ENCODE measurements at places on chromosomes 5 and 9.

- DNase-seq, result no peak
These were observed 24.7 kb downstream of the ZDHHC11B start for GRCh38 chr5:759781-760362.

DNA sequence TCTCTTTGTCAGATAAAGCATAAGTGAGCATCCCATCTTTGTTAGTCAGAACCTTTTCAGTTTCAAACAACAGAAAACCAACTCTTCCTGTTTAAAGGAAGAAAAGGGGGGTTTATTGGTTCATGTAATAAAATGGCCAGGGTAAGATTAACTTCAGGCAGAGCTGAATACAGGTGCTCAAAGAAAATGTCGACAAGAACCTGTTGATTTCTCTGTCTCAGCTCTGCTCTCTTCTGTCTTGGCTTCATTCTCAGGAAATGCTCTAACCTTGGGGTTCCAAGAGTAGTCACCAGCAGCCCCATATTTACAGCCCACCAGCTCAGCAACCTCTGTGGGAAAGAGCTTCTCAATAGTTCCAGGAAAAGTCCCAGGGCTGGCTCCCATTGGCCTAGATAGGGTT is 25.2 kb downstream of the KCNIP1 start:
- DNase-seq, result no peak

DNA sequence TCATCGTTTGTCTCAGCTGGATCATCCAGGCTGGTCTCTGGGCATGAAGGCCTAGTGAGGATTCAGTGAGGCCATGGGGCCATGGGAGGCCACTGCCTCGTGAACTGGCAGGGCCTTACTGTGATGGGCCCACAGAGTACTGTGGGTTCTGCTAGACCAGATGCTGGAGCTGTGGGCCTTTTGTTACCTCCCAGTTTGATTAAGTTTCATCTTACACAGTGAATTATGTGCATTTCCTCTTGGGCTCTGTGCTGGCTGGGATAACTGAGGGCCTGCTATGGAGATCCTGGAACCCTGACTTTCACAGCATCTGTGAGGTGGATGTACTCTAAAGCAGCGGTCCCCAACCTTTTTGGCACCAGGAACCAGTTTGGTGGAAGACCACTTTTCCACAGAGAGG is 19.7 kb upstream of the SLC25A48 start:
- DNase-seq, result no peak

- DNase-seq, result peak; percentile 78
These were observed 21.6 kb downstream of the UBAC1 start for GRCh38 chr9:135939351-135940265.

- no peak for DNase-seq
These were observed 1.0 kb upstream of the SLIT3 start for GRCh38 chr5:169301986-169302385.

GRCh38 chr9:129093602-129094386 is 12.9 kb downstream of the DOLPP1 start:
- peak; percentile 56 for DNase-seq

GRCh38 chr9:38008168-38009034 is 60.6 kb downstream of the SHB start:
- DNase-seq, result peak; percentile 92

DNA sequence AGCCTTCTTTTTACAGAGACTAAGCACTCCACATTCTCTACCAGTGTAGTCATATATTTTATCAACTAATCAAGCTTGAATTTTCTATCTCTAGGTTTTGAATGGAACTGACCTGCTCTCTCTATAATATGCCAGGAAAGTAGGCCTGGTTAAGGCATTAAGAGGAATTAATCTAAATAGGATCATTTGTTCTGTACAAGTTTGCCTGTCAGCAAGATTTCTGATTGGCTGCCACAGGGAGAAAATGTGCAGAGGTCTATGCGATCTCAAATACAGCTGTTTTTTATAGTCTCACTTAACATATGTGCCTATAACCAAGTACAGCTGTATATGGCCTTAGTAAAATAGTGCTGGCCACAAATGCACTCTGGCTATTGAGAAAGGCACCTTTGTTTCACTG is 418.8 kb downstream of the KDM4C start:
- no peak for DNase-seq

DNA sequence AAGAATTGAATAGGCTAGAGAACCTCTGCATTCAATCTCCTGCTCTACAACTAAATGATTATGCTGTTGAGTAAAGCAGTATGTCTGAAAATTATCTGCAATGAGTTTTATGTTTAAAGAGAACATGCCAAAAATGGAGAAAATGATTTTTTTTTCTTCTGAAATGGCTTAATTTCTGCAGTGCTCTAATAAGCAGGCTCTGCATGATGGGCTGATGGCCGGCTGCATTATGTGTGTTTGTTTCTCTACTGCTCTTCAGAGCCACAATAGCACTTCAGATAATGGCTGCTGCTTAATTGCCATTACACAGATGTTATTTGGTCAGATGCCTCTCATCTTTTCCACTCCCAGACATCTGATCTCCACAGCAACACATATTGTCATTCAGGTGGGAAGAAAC is 286.4 kb upstream of the DMAC1 start:
- DNase-seq, result no peak

DNA sequence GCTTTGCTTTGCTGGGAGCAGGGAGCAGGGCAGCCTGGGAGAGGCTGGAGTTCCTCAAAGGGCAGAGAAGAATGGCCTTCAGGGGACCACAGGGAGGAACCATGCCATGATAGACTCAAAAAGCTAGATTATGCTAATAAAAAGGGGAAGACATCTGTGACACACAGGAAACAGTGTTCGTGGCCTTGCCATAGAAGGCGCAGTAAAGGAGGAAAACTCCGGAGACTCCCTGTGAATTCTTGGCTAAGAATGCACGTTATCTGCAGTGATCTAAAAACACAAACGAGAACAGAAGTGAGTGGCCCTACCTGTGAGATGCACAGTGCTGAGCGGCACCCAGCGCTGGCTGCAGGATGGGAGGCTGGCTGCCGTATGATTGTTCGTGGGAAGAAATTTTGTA is 15.9 kb upstream of the LTC4S start:
- peak; percentile 64 for DNase-seq

GRCh38 chr5:131795228-131795627 is 1.6 kb downstream of the FNIP1 start:
- peak; percentile 37 for DNase-seq

DNA sequence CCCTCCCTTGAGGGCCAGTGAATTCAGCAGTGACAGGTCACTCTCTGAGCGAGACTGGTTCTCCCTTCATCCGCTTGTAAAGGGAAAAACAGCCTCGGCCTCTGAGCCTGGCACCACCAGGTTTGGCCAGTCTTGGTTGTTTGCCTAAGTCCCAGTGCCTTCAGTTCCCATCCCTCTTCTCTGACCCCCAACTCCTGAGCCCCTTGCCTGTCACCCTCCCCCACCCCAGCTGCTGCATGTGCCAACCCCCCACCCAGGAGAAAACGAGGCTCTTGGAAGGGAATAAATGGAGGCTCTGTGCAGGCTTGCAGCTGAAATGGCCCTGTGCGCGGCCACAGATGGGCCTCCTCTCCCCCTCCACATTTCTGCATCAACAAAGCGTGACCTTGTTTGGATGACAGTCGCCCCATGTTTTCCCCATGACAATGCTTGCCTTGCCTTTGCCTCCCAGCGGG is 3.1 kb downstream of the URM1 start:
- DNase-seq, result no peak

- no peak for DNase-seq
These were observed 9.0 kb upstream of the ENC1 start for GRCh38 chr5:74649421-74649973.

DNA sequence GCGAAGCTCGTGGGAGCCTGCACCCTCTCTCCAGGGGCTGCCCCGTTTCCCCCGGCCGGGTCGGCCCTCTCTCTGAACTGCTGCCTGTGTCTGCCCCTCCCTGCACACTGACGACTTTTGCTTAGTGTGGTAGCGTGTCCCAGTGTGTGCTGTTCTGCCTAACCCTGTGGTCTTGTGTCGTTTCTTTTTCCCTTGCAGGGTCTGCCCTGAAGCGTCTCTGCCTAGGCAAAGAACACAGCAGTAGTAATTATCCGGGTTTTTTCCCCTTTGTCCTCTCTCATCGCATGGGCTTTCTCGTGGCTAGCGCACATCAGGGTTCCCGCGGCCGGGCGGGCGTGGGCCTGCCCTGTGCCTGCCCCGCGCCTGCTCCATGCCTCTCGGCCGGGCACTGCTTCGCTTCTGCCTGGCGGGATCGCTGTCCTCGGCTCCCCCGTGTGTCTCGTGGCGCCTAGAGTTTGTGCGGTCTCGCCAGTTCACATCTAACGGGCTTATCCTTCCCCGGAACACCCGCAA is 122.7 kb downstream of the WNK2 start:
- DNase-seq, result no peak

DNA sequence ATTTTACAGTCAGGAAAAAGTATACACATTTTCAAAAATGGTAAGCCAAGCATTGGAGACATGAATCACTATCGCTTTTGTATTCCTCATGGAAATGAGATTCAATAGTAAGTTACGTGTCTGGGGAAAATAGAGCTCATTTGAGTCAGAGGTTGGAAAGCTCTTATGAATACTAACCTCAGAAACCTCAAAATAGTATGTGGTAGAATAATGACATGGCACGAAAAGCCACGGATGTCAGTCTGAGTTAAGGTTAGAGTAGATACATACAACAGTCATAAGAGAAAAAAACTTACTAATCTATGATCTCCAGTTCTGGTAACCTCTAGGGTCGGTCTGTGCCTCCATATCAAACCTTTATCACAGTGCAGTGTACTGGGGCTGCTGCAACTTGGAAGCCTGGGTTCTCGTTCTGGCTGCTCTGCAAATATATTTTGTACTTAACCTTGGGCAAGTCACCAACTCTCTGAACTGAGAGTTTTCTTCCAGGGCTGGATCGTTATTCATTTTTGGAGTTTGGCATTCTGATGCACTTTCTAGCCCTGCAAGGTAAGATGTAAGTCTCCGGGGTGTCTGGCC is 31.8 kb downstream of the MAP1B start:
- peak; percentile 38 for DNase-seq

- no peak for DNase-seq
These were observed 84.6 kb downstream of the PLPP1 start for GRCh38 chr5:55450050-55450765.

GRCh38 chr9:79940919-79941318 is 369.2 kb downstream of the TLE4 start:
- DNase-seq, result peak; percentile 7

DNA sequence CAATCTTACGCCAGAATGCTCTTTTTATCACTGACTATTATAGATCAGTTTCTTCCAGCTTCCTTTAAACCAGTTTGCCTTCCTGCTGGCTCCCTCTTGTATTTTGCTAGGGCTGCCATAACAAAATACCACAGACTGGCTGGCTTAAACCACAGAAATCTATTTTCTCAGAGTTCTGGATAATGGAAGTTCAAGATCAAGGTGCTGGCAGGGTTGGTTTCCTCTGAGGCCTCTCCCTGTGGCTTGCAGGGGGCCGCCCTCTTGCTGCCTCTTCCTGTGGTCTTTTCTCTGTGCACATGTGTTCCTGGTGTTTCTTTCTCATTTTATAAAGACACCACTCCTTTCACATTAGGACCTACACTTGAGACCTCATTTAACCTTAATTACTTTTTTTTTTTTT is 6.8 kb upstream of the FXN start:
- DNase-seq, result peak; percentile 58

DNA sequence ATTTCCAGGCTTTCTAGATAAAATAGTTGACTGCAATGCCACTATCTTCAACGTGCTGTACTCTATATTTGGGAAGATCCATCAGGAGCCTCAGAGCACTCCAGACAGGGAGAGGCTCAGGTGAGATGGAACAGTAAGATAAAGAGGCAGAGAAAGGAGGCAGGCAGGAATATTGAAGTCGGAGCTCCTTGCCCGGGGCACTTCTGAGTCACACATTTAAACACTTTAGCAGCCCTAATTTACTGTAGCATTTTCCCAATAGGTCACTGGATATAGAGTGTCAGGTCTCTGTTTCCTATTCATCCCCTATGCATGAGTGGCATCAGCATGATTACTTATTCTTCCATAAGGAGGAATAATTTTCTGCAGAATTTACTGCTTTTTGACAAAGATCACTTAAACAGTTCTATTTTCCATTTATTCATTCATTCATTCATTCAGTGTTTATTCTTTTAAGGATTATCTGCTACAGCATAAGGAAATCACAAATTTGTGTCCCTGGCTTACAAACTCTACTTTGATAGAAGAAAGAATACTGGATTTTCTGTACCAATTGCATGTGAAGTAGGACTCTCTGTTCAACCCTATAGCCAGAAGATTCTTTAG is 170.7 kb downstream of the MAPKAP1 start:
- no peak for DNase-seq

GRCh38 chr5:6805841-6806240 is 92.6 kb downstream of the TENT4A start:
- DNase-seq, result no peak

- DNase-seq, result no peak
These were observed 68.5 kb downstream of the KIAA1958 start for GRCh38 chr9:112555101-112555643.

DNA sequence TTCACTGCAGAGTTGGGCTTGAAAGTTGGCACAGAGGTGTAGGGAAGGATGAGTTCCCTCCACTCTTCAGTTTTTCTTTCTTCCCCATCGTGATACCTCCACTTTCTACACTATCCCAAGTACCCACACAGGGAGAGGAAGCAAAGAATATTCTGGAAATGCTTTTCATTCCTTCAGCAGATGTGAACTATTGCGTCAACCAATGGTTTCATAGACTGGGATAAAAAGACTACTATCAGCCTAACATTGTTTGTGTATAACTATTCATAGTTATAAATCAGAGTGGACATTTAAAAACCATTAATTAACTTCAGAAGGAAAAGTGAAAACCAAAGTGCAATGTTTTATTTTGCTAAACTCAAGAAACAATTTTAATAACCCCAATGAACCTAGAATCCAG is 63.6 kb upstream of the MAMDC2 start:
- DNase-seq, result no peak

- DNase-seq, result no peak
These were observed 22.0 kb downstream of the C9orf57 start for GRCh38 chr9:72038408-72038807.

GRCh38 chr5:168364151-168364661 is 72.8 kb downstream of the WWC1 start:
- no peak for DNase-seq

DNA sequence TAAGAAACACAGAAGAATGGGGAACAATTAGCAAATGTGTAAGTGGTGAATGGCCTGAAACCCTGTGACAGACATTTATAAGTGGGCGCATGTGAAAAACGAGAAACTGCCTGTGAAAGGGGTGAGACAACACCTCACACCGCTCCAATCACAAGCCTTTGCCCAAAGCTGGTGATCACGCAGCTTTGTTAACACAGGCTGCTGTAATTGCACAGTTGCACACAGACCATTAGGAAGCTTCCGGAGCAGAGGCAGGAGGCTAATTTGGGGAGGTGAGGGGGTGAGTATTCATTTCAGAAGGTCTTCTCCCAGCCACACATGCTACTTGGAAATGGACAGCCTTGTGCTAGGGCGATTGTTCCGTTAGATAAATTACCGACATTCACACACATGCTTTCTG is 294.0 kb downstream of the MED10 start:
- DNase-seq, result no peak

- DNase-seq, result no peak
These were observed 15.8 kb upstream of the TTC23L start for GRCh38 chr5:34822956-34823715.

- no peak for DNase-seq
These were observed 626.7 kb upstream of the COX7C start for GRCh38 chr5:85990998-85991397.
